Stimulated activated CD4-positive, alpha-beta T cell treated with anti-CD3 and anti-CD28 coated beads, Interleukin-4, amount 100 ng/mL, for 48 hours (primary cell): ENCODE measurements at places on chromosomes 7 and 10.
A peak's percentile ranks its signal among the peaks of the same experiment; 100 is the strongest.

- no peak for DNase-seq
Observed at GRCh38 chr7:36082216-36082615, 70.8 kb upstream of the EEPD1 start.

GRCh38 chr7:113307147-113307546, 188.8 kb upstream of the SMIM30 start:
- DNase-seq = no peak

- DNase-seq = no peak
Observed at GRCh38 chr7:23347033-23347681, 48.0 kb downstream of the MALSU1 start.

GRCh38 chr10:132193907-132194552, 7.3 kb downstream of the DPYSL4 start:
- peak; percentile 36 for DNase-seq

DNA sequence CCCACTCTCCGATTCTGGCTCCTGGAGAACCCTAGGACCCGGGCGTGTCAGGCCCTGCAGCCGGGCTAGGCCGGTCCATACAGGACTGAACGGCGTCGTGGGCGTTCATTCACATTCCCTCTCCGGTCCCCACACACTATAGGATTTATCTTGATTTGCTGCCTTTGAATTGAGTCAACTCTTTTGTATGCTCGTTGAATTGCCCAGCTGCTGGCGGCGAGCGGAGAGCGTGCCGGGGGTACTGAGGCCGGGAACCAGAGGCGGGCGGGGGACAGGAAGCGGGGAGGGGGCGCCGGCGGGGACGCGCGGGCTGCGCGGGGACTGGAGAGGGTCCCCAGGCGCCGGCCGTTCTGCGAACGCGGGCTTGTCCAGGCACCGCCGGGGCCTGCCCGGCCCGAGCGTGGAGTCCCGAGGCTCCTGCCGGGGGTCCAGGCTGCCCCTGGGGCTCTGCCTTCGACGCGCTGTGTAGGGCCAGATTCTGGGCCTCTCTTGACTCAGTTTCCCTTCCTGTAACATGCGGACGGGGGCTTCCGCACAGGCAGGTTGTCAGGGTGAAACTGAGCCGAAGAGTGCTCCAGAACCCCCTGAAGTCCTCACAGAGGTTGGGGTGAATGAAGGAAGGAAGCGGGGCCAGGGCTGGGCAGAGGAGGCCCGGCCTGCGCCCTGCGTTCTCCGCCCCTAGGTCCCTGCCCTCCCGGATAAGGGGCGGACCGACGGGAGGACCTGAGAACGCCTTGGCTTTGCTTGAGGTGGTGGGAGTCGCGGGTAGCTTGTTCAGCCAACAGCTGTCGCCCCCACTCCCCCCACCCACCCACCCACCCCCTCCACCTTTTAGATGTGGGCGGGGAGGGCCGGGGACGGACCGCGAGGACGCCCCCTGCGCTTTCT, 769 bp upstream of the ELFN1 start:
- no peak for DNase-seq

DNA sequence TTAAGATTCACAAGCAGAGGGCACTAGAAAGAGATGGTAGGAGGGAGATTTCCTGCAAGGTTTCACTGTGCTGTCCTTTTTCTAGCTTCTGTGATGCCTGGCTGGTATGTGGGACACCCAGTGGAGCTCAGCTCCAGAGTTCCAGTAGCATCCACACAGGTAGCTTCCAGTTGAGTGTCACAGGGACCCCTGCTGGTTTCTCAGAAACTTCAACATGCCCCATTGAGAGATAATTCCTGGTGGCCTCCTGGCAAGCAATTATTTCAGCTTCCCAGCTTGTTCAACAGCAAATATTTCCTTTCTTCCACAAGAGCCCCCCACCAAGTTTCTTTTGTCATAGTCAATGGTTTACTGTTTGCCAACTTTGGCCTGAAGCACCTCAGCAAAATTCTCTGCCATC, 858.7 kb downstream of the REEP3 start:
- no peak for DNase-seq

GRCh38 chr10:14953424-14954000, 384 bp downstream of the DCLRE1C start:
- DNase-seq = no peak

DNA sequence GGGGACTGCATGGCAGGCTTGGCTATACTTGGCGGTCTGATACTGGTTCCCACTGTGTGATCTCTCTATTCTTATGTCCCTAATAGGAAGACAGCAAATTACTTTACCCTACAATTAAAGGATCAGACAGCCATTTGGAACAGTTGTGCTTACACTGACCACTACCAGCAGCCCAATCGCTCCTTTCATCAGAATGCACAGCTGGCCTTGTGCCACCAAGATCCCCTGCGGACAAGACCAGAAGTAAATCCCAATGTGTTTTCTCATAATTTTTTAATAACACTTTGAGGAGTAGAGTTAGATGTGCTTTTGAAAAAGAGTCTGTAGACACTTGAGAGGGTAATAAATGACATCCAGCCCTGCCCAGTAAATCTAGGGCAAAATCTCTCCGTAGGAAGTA, 297.2 kb upstream of the ZNF32 start:
- DNase-seq = no peak

DNA sequence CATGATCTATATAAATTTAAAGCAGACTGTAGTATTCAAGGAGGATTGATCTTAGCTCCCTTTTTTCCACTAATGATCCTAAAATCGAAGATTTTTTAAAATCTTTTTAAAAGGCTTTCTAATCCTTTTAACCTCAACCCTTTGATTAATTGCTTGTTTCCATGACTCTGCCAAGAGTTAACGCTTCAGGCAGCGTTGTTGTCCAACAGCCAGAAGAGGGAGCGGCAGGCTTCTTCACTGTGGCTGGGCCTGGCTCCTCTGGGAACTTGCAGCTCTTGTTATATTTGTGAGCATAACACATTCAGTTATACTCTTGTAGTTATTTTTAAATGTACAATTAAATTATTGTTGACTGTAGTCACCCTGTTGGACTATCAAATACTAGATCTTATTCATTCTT, 26.3 kb downstream of the CRCP start:
- DNase-seq = no peak

GRCh38 chr7:69959789-69960499, 361.7 kb downstream of the AUTS2 start:
- no peak for DNase-seq

DNA sequence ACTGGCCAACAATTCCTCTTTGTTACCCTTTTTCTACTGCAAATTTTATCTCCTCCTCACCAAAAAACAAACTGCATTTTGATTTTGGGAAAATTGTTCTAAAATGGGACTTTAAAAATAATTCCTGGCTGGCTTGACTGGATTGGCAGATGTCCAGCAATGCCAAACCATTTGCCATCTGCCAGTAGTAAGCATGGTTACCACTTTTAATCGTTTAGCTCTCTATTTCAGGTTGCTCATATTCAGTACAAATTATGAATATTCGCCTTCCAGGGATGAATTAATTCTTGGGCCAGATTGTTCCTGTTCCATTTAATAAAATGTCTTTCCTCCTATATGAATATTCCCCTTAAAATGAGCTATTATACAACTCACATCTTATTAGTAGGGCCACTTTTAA, 35.7 kb downstream of the SMNDC1 start:
- DNase-seq = no peak

- DNase-seq = no peak
Observed at GRCh38 chr7:31052841-31053601, 913 bp downstream of the ADCYAP1R1 start.

DNA sequence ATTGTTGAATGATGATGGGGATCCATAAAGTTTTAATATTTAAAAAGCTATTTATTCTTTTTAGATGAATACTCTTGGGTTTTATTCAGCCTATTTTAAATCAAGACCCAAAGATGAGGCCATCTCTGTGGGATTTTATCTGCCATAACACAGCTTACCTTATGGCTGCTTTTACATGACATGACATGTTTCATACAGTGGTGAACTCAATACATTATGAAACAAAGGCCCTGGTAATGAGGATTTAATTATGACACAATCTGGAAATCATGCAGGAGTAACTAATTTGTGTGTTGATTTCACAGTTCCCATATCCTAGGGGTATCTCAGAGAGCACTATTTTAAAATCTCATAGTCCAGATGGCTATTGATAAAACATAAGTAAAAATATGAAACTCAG, 661.8 kb upstream of the FZD8 start:
- DNase-seq = no peak

- DNase-seq = no peak
Observed at GRCh38 chr7:80905334-80905733, 13.5 kb downstream of the SEMA3C start.

DNA sequence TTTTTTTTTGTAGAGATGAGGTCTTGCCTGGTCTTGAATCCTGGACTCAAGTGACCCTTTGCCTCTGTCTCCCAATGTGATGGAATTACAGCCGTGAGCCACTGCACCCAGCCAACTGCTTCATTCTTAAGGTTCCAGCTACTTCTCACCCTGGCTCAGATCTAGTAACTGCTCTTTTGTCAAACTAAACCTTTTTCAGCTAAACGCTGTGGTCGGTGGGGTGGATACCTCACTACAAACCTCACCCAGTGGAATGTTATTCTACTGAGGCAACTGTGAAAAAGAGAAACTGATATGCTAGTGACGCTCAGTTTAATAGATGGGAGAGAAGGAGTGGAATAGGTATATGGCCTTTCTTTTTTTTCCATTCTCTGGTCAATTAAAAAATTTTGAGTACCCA, 1.7 kb upstream of the MRLN start:
- DNase-seq = no peak

- no peak for DNase-seq
Observed at GRCh38 chr10:15137036-15137359, 31.5 kb downstream of the NMT2 start.

GRCh38 chr7:30027065-30027456, 559 bp upstream of the FKBP14 start:
- no peak for DNase-seq

- peak; percentile 19 for DNase-seq
Observed at GRCh38 chr10:68231106-68231816, 652 bp downstream of the ATOH7 start.

GRCh38 chr7:22759721-22760120, 32.7 kb downstream of the IL6 start:
- DNase-seq = no peak

GRCh38 chr7:79820387-79820786, 314.2 kb upstream of the GNAI1 start:
- no peak for DNase-seq

DNA sequence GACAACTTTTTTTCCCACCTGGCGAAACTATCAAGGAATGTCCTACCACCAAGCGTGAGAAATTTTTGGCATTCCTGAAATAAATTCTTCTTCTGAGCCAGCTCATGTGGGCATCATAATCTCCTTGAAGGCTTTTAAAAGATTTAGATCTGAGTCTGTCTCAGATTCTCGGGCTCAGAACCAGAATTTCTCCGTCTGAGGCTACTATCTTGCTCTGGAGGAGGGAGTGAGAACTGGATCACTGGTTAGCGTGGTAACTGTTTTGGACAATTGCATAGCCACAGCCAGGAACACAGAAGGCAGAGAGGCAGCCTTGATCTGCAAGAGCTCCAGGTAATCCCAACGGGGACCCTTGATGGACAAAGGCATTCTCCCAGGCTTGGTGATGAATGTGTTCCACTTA, 1.0 kb upstream of the PLAC9 start:
- DNase-seq = no peak

- no peak for DNase-seq
Observed at GRCh38 chr7:39894904-39895303, 55.2 kb upstream of the CDK13 start.

- DNase-seq = no peak
Observed at GRCh38 chr7:3432911-3433310, 131.9 kb downstream of the SDK1 start.

DNA sequence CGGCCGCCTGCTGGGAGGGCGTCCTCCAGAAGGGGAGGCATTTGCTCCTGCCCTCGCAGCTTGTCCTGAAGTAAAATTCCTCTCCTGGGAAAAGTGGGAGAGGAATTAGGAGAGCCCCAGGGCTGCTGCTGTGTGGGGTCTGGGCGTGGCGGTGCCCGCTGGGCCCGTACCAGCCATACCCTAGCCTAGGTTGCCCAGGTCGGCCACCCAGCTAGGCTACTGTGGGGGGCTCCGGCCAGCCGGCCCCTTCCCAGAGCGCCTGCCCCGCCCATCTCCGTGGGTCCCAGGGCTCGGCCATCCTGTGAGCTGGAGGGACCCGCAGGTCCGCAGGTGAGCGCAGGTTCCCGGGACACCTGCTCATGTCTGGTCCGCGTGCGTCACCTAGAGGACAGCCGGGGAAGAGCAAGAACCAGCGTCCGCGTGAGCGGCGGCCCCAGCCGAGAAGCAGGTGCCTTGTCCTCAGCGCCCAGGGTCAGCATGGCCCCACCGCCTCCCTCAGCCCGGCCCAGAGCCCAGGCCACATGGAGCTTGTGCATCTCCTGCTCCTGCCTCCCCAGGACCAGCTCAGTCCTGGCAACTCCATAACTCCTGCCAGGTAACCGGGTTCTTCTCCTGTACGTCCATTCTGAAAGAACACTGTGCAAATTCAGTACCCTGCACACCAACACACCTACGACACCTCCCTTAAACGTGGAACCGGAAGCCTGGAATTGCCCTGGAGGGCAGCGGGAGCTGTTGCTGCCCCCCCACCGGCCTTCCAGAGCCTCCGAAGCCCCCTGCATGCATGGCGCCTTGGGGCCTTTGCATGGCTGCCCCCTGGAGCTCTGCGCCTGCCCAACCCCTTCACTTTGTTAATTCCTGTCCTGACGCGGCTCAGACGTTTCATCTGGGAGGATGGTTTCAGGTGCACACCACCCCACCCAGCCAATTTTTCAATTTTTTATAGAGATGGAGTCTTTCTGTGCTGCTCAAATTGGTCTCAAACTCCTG, 22.8 kb upstream of the FOXL3 start:
- no peak for DNase-seq

GRCh38 chr7:142450206-142450605, 192.3 kb upstream of the PRSS58 start:
- no peak for DNase-seq

DNA sequence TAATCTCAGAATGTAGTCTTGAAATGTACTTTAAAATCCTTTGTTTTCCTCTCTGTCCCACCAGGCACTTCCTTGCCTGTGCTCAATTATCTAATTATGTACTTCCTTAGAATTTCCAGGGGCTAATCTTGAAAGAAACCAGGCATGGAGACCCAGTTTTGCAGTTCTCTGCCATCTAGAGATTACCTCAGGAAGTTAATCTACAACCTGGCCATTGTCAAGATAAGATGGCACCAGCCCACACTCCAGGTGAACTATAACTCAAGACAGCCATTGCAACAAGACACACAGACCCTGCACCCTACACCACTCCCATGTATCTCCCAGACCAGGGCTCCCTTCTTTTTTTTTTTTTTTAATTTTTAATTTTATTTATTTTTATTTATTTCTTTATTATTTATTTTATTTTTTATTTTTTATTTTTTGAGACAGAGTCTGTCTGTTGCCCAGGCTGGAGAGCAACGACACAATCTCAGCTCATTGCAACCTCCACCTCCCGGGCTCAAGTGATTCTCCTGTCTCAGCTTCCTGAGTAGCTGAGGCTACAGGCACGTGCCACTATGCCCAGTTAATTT, 85.9 kb upstream of the TRIM24 start:
- DNase-seq = no peak
